ENCODE measurements at places on chromosomes 5 and 9.
A peak's percentile ranks its signal among the peaks of the same experiment; 100 is the strongest.

GRCh38 chr5:145980718-145981117 lies 44.3 kb downstream of the SH3RF2 start:
- DNase-seq: no peak

DNA sequence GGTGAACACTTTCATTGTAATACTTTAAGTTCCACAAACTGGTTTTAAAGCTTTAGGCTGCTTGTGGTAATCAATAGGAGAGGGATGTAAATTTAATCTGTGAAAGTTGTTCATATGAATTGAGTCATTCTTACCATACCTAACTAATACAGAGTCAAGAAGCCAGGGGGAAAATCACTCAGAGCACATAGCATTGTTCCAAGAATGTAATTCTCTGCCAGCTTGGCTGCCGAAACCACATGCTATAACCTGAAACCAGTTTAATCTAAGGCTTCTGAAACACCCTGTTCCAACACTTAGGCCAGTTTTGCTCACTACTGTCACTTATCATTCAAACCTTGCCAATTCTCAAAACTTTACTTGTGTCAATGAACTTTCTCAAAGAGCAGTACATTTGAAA lies 528.8 kb upstream of the GRAMD2B start:
- no peak for DNase-seq

DNA sequence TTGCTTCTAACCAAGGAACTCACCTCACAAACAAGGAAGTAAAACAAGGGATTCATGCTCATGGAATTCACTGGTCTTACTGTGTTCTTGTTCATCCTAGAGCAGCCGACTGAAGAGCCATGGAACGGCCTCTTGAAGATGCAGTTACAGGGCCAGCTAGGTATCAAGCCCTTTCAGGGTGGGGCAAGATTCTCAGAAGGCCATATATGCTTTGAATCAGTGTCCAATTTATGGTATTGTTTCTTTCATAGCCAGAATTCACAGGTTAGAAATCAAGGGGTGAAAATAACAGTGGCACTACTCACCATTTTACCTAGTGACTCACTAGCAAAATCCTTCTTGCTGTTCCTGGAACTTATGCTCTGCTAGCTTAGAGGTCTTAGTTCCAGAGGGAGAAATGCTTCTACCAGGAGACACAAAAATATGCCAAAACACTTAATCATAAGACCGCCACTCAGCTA lies 159.5 kb upstream of the CDH10 start:
- no peak for DNase-seq

DNA sequence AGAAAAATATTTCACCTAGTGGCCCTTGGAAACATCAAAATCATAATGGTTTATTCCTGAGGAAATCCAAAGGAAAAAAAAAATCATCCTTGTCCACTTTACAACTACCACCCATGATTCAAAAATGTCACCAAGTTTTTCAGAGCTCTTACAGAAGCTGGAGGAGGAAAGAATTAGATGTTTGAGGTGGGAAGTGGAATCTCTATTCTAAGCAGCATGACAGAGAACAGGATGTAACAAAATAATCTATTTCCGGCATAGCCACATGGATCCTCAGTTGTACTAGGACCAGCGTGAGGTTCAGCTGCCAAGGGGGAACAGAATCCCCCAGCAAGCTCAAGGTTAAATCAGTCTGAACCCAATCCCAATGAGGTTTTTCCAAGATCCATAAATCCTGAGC lies 40.2 kb downstream of the FBXW11 start:
- DNase-seq: no peak

GRCh38 chr9:27535701-27536118 lies 6.1 kb upstream of the MOB3B start:
- DNase-seq: peak; percentile 9
